ENCODE measurements at places on chromosomes 5 and 9.

DNA sequence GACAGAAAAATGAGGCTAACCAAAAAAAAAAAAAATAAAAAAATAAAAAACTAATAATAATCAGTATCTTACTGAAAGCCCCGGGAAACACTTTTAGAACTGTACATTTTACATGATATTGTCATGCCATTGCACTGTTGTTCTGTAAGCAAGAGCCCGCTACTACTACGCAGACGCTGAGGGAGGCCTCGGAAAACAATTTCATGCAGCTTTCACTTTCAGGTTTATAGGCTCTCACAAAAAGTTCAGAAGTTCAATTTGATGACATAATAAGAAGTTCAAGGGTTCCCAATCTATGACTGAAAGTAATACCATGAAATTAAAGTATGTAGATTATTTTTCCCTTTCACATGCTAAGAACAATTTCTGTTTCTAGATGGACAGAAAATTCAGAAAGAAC is 318.3 kb upstream of the ITGA1 start:
- DNase-seq, result no peak

DNA sequence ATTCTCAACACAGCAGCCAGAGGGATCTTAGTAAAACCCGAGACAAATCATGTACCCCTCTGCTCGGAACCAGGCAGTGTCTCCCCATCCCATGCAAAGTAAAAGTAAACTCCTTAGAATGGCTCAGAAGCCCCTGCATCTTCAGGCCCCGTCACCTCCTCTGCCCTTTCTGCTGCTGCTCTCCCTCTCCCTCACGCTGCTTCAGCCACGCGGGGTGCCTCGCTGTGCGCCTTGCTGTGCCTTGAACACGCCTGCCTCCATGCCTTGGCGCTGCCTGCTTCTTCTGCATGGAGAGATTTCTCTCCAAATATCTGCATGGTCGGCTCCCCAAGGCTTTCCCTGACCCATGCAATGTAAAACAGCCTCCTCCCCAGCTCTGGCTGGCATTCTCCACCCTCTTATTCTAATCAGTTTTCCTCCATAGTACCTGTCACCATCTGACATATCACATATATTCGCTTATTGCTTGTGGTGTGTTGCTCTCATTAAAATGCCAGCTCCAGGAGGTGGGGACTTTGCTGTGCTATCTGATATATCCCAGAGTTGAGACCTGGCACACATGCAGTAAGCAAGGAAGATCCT is 8.0 kb downstream of the GPRIN1 start:
- DNase-seq, result no peak

DNA sequence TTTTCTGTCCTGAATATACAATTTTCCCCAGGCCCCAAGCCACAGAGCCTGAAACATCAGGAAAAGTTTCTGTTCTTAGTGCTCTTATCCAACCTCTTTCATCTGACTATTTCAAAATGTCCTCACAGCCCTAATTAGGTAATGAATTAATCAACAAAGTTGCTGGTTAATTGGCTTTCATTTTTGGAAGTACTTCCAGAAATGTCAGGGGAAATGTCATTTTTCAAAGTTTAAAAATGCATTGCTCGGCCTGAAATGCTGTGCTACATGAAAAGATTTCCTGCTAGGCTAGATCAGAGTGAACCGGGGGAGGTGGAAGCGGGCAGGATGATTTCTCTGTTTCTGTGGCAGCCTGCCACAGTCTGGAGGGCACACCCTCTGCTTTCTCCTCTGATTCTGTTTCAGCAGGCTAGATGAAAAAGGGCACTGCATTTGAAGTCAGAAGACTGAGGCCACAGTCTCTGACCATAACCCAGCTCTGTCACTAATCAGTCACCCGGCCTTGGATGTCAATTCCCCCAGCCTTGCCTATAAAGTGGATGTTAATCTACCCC is 55.9 kb upstream of the BARX1 start:
- no peak for DNase-seq

DNA sequence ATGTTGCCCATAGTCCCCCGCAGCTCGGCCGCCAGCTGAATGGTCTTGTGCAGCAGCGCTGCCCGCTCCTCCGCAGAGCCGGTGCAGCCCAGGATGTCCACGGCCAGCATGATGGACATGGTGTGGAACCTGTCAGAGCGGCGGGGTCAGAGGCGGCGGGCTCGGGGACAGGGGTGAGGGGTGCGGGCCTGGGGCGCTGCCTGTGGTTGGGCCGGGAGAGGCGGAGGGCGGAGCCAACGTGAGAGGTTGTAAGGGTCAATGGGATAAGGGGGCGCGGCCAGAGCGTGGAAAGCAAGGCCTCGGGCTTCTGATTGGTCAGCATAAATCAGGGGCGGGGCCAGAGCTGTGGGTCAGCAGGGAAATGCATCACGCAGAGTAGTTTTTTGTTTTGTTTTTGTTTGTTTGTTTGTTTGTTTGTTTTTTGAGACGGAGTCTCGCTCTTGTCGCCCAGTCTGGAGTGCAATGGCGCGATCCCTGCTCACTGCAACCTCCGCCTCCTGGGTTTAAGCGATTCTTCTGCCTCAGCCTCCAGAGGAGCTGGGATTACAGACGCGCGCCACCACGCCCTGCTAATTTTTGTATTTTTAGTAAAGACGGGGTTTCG is 6.8 kb upstream of the TOR2A start:
- DNase-seq, result peak; percentile 78

DNA sequence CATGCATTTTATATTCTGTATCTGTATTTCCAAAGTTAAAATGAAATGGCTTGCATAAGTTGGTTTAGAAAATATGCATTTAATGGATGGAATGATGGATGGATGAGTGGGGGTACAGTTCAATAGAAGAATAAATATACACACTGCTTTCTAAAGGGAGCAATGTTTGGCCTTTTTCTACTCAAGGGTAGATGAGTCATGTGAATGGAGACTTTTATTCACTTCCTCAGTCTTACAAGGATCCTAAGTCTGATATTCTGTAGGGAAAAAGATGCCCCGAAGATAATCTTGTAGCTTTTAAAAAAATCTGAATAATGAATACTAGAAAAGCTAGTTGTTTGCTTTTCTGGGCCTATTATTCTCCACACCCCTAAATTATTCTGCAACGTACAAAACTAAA is 2112.1 kb downstream of the MAT2B start:
- DNase-seq, result no peak

DNA sequence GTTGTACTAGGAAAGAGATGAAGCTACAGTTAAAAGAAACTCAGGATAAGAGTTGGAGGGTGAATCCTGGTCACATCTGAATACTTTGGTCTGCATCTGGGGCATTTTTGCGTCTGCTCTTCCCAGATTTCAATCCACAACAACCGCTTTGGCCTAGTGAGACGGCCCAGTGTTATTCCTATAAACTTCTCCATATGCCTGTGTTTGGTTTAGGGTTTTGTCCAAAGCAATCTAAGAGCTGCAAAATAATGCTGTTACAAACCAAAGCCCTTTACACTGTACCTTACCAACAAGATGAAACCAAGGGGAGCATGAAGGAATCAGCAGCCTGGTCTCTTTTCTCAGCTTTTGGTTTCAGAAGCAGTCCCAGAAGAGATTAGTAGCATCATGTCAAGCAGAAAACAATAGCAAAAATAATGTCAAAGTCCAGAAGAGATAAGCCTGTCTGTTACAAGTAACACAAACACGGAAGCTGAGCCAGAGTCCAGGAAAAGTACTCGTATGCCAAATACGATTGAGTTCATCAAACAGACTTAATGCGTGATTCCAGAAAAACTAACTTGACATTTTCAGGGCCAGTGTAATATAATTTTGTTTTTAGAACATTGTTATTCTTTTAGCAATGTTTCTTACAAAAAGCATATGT is 379.9 kb upstream of the ACO1 start:
- DNase-seq, result no peak

DNA sequence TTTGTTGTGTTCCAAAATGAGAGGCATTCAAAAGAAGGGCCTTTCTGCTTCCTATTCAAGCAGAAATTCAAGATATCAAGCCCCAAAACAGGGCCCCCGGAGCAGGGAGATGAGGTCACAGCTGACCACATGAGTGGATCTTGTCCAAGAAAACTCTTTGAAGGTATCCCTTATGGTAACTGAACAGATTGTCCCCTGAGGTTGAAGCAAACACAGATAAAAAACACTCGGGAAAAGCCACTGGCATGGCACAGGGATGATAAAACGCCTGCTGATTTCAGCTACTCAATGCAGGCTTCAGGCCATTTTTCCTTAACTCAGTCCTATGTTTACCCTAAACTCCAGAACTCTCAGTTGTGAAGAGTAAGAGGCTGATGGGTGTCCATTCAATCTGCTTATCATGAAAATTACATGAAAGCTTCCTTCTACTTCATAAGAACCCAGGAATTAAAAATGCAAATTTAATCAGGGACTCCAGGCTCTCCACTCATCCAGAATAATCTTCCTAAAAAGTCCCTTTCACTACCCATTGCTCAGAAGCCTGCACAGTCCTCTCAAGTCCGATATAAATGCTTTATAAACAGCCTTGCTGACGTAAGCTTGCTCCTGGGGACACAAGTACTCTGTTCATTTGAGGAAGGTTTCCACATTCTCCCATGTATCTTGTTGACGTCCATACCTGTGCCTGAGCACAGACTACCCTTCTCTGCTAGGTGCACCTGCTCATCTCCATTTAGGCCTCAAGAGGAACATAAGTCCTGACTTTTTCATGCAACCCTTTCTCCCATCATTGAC is 35.9 kb upstream of the SLC1A3 start:
- peak; percentile 29 for DNase-seq

DNA sequence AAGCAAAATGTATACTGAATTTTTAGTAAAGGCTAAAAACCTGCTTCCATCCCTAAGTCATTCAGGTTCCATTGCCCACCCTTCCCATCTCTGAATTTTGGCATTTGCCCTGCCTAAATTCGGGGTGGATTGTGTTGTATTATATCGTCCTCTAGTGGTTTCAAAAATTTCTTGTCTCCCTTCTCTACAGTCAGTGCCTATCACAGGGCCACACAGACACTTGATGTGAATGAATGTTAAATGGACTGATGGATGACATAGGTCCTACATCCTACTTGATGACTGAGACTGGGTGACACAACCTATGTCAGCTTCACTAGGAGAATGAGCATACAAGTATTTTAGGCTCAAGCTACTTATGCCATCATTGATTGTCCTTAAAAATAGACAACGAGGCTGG is 45.6 kb upstream of the SLC30A5 start:
- DNase-seq, result no peak

DNA sequence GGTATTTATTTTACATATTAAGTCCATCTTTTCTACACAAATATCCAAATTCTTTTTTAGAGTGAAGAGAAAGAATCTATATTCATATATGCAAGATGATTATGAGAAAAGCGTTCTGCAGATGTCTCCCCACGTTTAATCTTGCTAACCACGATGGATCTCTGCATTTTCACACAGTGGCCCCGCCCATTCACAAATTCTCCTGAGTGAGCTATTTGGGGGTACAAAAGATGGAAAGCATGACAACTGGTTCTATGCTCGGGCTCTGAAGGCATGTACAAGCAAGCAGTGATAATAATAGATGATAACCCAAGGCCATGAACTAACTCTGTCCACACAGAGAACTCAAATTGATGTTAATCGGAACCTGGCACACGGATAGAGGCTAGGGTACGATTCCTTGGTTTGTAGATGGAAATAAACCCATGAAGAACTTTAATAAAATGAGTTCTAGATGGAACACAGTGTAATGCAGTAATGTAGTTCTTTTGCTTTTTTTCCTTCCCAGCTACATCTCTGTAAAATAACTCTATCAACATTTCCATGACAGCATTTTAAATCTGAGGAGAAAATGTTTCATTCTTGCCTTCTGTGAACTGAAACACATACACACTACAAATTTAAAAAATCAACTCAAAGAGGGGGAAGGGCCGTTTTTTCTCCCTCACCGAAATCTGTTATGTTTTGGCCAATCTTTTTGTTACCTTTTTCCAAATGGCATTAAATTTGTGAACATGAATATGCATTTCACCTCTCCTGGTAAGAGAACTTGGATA is 851.7 kb upstream of the DMAC1 start:
- no peak for DNase-seq

- DNase-seq, result no peak
These were observed 17.4 kb upstream of the SEC16A start for GRCh38 chr9:136499935-136500910.

GRCh38 chr9:18707061-18707461 is 233.1 kb downstream of the ADAMTSL1 start:
- no peak for DNase-seq

- peak; percentile 90 for DNase-seq
These were observed at the start of gene NPDC1 for GRCh38 chr9:137046088-137046787. Gene NPDC1, minus strand, starts transcription at chr9:137046177. Its CDS starts 188 bp downstream, at chr9:137045989.
